CD4-positive, alpha-beta T cell treated with Interleukin-17A for 1 hour (primary cell): ENCODE measurements at places on chromosomes 1 and 21.
A peak's percentile ranks its signal among the peaks of the same experiment; 100 is the strongest.

DNA sequence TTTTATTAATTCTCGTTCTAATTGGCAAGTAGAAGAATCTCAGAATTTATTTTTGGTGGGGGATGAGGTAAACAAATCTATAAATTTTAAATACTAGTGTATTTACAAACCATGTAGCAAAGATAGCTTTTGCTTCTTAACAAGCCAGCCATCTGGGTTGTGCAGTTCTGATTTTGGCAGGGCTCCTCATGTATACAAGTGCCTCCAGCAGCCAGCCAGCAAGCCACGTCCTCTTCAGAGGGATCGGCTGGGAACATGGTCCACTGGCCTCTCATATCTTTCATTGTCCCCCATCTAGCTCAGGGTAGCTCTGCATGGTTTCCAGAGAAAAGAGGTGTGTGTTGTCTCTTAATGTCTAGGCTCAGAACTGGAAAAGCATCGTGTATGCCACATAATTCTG lies 659.1 kb downstream of the MRPL39 start:
- no peak for DNase-seq

GRCh38 chr1:1683104-1683905 lies 9.3 kb downstream of the SLC35E2B start:
- DNase-seq, result no peak

- DNase-seq, result no peak
Observed at GRCh38 chr1:181497870-181498269, 14.6 kb downstream of the CACNA1E start.

- no peak for DNase-seq
Observed at GRCh38 chr1:233242827-233243483, 52.6 kb downstream of the PCNX2 start.

- DNase-seq, result peak; percentile 35
Observed at GRCh38 chr21:20999659-21000058, 1.4 kb downstream of the NCAM2 start.

- no peak for DNase-seq
Observed at GRCh38 chr1:119911775-119912174, 15.5 kb upstream of the ADAM30 start.

DNA sequence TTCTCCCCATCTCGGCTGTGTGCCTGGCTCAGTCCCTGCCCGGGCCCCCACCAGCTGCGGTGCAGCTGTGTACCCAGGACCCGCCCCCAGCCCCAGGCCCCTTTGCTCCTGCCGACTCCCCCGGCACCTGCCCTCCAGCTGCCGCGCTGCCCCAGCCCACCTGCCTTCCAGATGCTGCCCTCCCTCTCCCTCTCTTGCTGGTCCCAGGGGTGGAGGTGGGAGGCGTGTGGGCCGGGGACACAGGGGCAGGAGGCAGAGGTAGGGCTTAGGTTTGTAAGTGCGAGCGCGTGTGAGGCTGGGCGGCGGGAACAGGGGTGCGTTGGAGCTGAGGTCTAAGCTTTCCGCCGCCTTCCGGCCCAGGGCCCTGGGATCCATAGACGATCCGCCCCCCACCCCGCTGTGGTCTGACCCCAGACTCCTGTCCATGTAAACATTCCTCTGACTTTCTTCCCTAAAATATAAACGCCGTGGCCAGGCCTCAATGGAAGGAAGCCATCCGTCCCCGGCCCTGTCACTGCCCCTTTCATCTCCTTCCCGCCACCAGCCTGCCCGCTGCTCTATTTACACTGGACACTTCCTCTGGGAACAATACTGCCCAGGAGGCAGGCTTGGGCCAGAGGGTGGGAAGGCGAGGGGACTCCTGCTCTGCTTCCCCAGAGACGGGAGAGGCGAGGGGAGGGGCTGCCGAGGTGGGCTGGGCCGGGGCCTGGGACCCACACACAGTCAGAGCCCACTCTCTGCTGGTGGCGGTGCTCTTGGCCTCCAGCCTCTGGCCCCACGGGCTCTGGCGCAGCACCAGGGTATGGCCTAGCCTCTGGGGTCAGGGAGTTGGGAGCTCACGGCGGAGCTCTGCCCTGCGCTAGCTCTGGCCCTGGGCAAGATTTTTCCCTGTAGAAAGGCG lies 128.3 kb downstream of the CASZ1 start:
- DNase-seq, result no peak

DNA sequence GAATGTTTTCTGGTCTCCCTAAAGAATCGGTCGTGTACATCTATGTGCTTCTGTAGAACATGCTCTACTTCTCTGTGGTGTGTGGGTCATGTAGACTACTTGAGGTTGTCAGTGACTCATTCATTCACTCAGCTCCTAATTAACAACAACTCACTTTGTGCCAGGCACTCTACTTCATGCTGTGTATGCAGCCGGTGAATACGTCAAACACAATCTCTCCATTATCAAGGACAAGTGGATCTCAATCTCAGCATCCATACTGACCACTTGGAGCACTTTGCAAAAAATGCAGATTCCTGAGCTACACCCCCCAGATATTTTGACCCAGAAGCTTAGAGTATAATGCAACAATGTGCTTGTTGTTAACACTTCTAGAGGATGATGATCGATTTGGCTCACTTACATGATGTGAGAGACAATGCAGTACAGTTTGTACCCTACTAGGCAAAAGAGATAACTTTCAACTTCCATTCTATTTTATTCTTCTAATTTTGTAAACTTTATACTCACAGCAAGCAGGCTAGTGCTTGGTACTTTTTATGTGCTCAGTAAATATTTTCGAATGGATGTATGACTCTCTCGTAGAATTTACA lies 508.6 kb upstream of the ADAMTS5 start:
- DNase-seq, result no peak

DNA sequence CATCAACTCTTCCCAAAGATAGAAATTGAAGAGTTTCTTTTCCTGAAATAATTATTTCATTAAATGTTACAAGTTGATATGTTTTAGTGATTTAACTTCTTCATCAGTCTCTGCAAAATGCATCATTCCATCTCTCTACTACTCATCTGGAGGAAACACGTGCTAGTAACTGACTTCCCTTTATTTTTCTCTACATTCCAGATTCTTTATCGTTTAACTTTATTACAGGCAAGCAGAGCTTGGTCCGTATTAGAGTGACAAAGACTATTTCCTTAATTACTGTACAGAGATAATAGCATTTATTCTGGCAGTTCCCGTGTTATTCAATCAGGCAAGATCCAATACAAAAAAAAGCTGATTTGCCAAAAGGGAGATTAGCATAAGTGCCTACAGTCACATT lies 88.6 kb downstream of the TM2D1 start:
- DNase-seq, result no peak

DNA sequence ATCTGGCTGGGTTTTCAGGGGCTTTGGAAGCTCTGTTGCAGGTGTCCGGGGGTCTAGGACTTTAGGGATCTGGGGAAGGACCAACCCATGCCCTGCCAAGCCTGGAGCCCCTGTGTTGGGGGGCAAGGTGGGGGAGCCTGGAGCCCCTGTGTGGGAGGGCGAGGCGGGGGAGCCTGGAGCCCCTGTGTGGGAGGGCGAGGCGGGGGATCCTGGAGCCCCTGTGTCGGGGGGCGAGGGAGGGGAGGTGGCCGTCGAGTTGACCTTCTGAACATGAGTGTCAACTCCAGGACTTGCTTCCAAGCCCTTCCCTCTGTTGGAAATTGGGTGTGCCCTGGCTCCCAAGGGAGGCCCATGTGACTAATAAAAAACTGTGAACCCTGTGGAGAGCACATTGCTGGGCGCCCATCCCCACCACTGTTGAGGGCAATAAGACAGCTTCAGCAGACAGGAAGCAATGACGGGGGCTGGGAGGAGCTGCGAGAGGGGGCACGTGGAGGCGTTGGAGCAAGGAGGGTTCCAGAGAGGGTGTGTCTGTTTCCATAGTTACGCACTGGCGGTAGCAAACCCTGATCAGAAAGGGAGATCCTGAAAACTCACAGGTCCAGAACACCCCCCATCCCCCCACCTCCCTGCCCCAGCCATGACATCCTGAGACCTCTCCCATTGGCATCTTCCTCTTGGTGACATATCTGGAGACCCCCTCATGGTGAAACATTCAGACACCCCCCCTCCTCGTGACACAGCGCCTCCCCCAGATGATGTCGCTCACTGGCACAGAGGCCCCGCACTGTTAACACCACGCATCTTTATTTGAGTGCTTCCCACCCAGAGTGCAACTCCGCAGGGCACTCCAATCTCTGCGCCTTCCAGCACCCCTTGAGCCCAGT lies 8.4 kb downstream of the MYBPH start:
- no peak for DNase-seq

DNA sequence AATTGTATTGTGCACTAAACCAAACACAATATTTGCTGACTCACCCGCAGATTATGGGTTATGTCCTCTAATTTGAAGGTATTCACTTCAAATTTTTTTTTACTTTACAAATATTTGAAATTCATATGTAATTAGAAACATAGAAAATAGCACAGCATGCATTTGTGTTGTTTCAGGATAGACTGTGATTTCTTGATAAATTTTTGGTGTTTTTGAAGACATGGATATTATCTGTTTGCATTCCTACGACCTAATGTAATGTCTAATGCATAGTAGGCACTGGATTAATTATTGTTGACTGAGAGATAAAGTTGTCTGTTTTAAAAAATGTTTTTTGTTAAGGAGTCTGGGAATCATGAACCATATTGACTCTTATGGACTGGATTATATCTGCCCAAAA lies 850.2 kb downstream of the BRINP3 start:
- no peak for DNase-seq

DNA sequence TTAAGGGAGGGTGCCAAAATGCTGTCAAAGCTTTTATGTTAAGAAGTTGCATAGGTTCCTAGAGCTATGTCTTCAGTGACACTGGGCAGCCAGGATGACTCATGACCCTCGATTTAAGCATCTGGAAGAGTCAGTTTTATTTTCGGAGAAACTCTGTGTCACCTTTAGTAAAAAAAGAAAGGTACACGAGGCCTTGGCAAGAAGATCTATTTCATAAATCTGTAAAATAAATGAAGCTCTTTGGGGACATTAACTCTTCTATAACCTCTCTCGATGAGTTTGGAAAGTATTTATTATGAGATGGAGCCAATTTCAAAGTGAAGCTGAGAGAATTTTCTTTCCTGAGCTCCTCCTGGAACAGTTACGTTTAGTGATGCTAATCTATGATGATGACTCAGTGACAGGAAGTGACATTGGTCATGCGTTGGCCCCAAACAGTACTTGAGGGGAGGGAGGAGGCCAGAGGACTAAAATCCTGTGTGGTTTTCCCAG lies 156.5 kb downstream of the HLX start:
- DNase-seq, result no peak

- no peak for DNase-seq
Observed at GRCh38 chr1:93033029-93033428, 46.1 kb upstream of the MTF2 start.

DNA sequence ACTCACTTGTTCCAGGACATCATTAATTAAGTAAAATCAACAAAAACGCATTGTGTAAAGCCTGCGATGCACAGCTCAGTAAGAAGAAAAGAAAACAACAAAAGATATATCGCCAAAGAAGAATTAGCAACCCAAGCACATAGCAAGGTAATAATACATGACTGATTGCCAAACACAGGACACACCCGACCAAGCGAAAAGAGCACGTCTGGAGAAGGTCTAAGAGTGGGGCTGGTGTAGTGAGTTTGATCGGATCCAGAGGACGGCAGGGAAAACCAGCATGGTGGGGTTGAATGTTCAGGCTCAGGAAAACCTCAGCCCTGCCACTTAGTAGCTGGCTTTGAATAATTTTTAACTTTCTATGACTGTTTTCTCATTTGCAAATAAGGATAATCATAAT lies 69.8 kb downstream of the JAK1 start:
- DNase-seq, result no peak
